ENCODE measurements at places on chromosomes 1 and 21.

- no peak for DNase-seq
These were observed 596 bp downstream of the TOR3A start for GRCh38 chr1:179082333-179082998.

DNA sequence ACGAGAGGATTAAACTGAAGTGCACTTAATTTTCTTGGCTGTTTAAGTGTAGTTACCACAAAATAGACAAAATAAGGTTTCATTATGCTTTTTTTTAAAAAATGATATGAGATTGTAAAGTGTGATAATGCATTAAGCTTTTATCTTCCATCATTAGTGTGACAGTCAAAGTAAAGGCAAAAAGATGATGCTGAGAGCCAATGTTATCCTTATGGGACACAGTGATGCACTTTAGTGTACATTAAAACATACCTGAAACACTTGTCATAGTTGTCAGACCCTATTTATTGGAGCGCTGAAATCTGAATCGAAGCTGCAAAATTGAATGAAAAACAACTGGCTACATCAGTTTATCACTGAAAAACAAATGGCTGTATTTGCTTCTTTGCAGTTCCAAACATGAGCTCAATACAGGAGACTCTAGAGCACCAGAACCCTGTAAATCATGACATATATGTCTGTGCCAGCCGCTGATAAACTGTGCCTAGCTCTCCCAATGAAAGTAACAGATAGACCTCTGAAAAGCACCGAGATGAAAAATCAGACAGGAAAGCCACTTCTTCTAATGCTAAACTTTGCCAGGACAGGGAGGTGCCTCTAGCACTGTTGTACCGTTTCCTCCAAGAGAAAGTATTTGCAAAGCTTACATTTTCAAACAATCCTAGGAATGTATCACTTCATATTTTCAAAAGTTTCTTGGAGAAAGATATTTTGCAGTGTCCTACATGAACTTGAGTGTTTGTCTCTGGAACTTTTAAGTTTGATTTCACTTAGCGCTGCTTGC, 120.7 kb upstream of the TMPRSS15 start:
- no peak for DNase-seq

GRCh38 chr1:112516141-112516540, 7.4 kb downstream of the WNT2B start:
- DNase-seq = no peak

- DNase-seq = no peak
These were observed 536.3 kb downstream of the PTPRU start for GRCh38 chr1:29772584-29773100.

- no peak for DNase-seq
These were observed 184.0 kb upstream of the C1orf174 start for GRCh38 chr1:4084048-4084431.

DNA sequence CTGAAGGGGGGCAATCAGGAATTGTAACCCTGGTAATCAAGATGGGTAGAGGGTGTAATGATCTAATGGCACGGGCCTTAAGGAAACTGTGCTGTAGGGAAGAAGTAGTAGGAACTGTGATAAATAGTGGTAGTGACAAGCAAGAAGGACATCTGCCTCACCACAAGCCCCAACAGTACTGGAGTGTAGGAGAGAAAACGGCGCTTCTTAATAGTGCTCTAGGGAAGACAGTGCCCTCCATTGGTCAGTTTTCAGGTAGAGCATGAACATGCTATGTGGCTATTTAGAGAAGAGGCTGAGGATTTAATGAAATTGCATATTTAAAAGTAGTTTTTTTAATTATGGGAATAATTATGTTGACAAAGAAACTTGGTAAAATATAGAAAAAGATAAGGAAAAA, 32.2 kb downstream of the SLC30A7 start:
- no peak for DNase-seq

Data from stimulated activated CD4-positive, alpha-beta T cell treated with anti-CD3 and anti-CD28 coated beads, Interleukin-15, amount 100 ng/mL, for 48 hours (primary cell).